ENCODE measurements at places on chromosomes 3 and 15.
A peak's percentile ranks its signal among the peaks of the same experiment; 100 is the strongest.

- DNase-seq = no peak
These were observed 134.7 kb downstream of the TMCC1 start for GRCh38 chr3:129758785-129759320.

DNA sequence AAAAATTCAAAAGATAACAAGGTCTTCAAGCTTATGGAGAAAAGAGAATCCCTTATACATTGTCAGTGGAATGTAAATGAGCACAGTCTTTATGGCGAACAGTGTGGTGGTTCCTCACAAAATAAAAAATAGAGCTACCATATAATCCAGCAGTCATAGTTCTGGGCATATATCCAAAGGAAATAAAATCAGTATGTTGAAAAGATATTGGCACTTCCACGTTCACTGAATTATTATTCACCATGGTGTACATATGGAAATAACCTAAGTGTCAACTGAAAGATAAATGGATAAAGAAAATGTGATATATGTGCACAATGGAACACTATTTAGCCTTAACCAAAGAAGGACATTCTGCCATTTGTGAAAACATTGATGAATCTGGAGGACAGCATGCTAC is 1161.2 kb downstream of the ROBO2 start:
- DNase-seq = peak; percentile 6

DNA sequence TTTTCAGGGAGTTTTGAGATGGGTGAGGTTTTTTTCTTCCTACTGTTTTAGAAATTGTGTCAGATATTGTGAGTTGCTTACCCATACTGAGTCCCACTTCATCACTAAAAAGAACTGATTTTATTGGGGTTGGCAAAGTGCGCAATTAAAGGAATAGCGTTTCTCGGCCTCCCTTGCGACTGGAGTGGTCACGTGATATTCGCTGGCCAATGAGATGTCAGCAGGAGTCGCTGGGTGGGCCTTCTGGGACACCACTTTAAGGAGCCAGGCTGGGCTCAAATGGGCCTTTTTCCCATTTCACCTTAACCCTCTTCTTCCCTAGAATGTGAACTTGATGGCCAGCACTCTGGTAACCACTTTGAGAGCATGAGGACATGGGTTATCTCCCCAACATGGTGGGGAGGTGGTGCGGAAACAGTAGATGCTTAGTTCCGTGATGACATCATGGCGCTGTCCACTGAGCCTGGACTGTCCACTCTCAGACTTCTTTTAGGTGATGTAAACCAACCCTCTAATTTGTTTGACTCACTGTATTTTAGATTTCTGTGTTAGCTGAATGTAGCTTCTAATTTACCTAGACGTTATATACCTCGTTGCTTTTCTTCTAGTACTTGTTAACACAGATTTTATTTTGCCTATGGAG is 13.2 kb upstream of the IQCF5 start:
- no peak for DNase-seq

- no peak for DNase-seq
These were observed 32.0 kb upstream of the FURIN start for GRCh38 chr15:90836296-90836871.

- no peak for DNase-seq
These were observed 53.5 kb downstream of the MAGEF1 start for GRCh38 chr3:184658223-184658928.
